Brain (organoid and tissue), 16 donors: ENCODE measurements at places on chromosomes 16 and 17.

- DNase-seq: peak; percentile 63
Measured at GRCh38 chr17:76981545-76982295, 113.5 kb downstream of the MGAT5B start.

- DNase-seq: no peak
Measured at GRCh38 chr17:33583518-33584417, 290.7 kb upstream of the ASIC2 start.

- DNase-seq: peak; percentile 98
Measured at GRCh38 chr16:56450986-56451752, at the start of the genes NUDT21 and OGFOD1. NUDT21 (minus strand) TSS chr16:56451332; CDS start chr16:56451202, 130 bp downstream. OGFOD1 (plus strand) TSS chr16:56451554; CDS start chr16:56451613, 59 bp downstream.

- DNase-seq: peak; percentile 80
Measured at GRCh38 chr16:17578981-17579874, 108.5 kb upstream of the XYLT1 start.

- DNase-seq: no peak
Measured at GRCh38 chr16:84562174-84562815, 55.6 kb downstream of the COTL1 start.
